Chondrocyte (in vitro differentiated cells): ENCODE measurements at places on chromosomes 6 and 20. TPM values are rescaled to one million over a fixed set of nuclear protein-coding genes. Genes with fewer than 3 reads are reported as not detected.
A peak's percentile ranks its signal among the peaks of the same experiment; 100 is the strongest.

The REM1 gene
- not detected in 3 replicates for total RNA-seq

The CRISP3 gene
- total RNA-seq = not detected in 3 replicates

DNA sequence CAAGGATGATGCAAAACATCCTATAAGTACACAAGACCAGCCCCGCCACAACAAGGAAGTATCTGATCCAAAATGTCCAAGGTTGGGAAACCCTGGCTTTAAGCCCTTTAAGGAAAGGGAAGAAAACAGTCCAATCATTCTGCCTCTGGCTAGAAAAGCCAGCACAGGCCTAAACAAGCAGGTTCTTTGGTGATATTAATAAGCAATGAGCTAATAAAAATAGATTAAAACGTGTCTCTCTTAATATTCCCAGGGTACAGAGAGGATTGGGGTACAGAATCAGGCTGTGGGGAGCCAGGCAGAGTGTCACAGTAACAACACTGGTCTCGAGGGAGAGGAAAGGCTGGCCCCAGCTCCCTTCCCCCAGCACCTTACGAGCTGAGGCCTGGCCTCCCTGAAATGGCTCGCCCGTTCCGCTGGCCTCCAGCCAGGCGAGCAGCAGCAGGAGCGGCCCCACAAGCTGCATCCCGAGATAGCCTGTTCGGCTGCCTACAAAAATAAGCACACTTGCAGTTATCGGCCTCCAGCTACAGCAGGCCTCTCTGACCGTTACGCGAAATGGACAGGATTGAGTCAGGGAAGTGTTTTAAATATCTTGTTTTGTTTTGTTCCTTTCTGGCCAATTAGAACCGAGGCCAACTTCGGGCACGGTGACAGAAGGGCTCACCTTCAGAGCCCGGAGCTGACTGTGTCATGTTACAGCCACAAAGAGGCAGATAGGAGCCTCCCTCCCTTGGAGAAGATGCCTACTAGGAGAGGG lies 4.0 kb upstream of the ZMYND8 start:
- no peak for DNase-seq
- H3K4me1 ChIP-seq = peaks cover 8% of the 10 kb centered on the region
- no peak overlapping the region for H3K27ac ChIP-seq
- peak overlapping the region; percentile 56 for H3K4me3 ChIP-seq
- no peaks in the 10 kb centered on the region for H3K27me3 ChIP-seq

DNA sequence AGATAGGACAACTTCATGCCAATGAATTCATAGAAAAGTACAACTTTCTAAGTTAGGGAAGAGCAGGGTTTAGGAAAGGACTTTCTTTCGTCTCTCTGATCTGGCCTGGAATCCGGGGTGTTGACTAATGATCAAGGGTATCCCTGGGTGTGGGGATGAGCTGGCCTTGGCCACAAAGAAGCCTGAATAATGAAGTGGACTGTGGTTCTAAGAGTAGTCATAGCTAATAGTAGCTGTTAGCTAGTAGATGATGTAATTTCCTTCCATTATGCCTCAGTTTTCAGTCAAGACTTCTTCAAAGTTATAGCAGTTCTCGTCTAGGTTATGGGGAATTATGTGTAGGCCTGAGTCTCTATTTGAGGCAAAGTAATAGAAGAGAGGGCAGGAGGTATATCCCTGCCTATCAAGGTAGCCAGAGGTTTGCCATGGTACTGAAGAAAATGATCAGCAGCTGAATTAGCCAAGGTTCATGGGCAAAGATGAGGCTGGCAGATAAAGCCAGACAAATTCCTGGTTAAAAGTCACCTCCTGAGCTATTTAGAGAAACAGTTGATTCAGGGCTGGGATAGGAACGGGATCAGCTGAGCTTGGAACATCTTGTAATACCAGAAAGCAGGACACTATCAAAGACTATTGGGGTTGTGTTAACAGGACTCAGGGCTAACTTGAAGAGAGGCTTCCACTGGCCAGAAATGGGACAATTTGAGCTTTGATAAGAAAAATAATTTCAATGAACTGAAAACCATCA lies 18.7 kb upstream of the TRPC4AP start:
- no peak for DNase-seq
- no peaks in the 10 kb centered on the region for H3K27me3 ChIP-seq
- H3K27ac ChIP-seq = peak overlapping the region; percentile 58
- peaks cover 20% of the 10 kb centered on the region for H3K36me3 ChIP-seq

DNA sequence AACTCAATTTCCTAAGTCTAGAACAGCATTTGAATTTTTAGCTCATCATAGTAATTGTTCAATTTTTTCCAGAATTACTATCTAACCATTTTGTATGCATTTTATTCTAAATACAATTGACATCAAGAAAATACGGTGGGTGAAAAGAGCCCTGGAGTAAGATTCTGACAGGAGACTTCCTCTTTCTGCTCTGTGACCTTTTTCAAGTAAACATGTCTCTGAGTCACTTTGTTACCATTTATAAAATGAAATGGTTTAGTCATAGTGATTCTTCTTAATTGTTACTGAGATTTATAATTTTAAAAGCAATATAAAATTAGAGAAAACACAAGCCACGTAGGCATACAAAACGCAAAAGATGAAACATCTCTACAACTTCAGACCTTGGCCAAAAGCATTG lies 80.2 kb downstream of the PLCB1 start:
- H3K4me3 ChIP-seq = no peak overlapping the region
- H3K36me3 ChIP-seq = no peaks in the 10 kb centered on the region
- peaks cover 19% of the 10 kb centered on the region for H3K4me1 ChIP-seq
- no peak overlapping the region for H3K27ac ChIP-seq

- H3K27ac ChIP-seq = peak overlapping the region; percentile 1
- peaks cover 2% of the 10 kb centered on the region for H3K36me3 ChIP-seq
- no peak for DNase-seq
- peaks cover 41% of the 10 kb centered on the region for H3K4me1 ChIP-seq
- no peak overlapping the region for H3K4me3 ChIP-seq
These were observed 397.0 kb downstream of the SMOC2 start for GRCh38 chr6:168838037-168838399.

DNA sequence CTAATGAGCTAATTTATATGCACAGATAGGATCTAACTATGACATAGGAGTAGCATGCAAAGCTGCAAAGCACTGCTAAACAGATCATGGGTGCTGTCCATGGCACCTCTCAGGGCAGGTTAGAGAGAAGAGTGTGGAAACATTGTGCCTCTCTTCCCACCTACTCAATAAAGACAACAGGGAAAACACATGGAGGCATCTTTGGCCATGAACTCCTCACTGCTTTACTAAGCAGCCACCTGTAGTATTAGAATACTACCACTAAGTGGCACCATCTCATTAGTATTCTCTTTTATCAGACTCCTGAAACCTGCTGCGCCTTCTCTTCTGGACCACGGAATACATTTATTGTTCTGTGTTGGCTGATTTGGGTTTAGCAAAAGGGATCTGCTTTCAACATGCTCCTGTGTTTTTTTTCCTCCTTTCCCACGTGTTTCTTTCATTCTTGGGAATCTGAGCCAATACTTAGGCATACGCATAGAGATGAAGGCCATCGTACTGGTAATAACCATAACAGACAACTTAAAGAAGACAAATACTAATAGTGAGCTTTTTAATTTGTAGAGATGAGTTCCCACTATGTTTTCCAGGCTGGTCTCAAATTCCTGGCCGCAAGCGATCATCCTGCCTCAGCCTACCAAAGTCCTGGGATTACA lies 9.4 kb upstream of the HDDC2 start:
- no peak overlapping the region for H3K4me3 ChIP-seq
- H3K36me3 ChIP-seq = no peaks in the 10 kb centered on the region
- no peaks in the 10 kb centered on the region for H3K27me3 ChIP-seq
- no peak for DNase-seq
- peaks cover 25% of the 10 kb centered on the region for H3K4me1 ChIP-seq
- H3K27ac ChIP-seq = no peak overlapping the region
